Daoy (cell line): ENCODE measurements at places on chromosomes 6 and 20. TPM values are rescaled to one million over a fixed set of nuclear protein-coding genes. Genes with fewer than 3 reads are reported as not detected.

DNA sequence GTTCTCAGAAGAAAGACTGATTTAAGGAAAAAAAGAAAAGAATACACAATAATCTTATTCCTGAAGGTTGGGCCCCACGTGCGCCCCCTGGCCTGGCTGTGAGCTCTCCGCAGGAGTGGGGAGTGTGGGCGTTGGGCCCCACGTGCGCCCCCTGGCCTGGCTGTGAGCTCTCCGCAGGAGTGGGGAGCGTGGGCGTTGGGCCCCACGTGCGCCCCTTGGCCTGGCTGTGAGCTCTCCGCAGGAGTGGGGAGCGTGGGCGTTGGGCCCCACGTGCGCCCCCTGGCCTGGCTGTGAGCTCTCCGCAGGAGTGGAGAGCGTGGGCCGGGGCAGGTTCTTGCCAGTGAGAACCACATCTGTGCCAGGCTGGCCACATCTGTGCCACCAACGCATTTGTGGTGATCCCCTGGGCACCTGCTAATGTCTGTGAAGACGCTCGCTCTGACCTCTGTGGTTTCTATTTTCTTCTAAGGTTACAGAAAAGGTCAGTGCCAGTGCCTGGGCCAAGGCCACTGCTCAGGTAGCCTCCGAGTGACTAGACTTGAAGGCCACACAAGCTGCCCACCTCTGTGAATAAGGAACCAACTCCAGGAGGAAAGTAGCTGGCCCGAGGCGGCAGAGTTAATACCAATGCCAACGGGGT lies 41.0 kb downstream of the WDR27 start:
- no peak for DNase-seq

- DNase-seq = no peak
Measured at GRCh38 chr6:34773916-34774315, 16.6 kb downstream of the SNRPC start.

- DNase-seq = peak; percentile 88
Measured at GRCh38 chr20:44609516-44610312, 27.3 kb downstream of the PKIG start.

- no peak for DNase-seq
Measured at GRCh38 chr6:157478926-157479325, 97.9 kb downstream of the ZDHHC14 start.

The CFB gene
- total RNA-seq = 0.18 and 0.86 TPM in 2 replicates
